Heart left ventricle (tissue), 16 donors: ENCODE measurements at places on chromosomes 11 and 22. TPM values are rescaled to one million over a fixed set of nuclear protein-coding genes. Genes with fewer than 3 reads are reported as not detected.
A peak's percentile ranks its signal among the peaks of the same experiment; 100 is the strongest.

MIAT gene
- polyA plus RNA-seq = 0.15 TPM

IGF2 gene
- 56.3 TPM for polyA plus RNA-seq

OR8D4 gene
- polyA plus RNA-seq = not detected

MMP13 gene
- polyA plus RNA-seq = not detected

SERPING1 gene
- 80.6 TPM for polyA plus RNA-seq

FGF4 gene
- polyA plus RNA-seq = not detected

SCARF2 gene
- polyA plus RNA-seq = 1.5 TPM

ARVCF gene
- polyA plus RNA-seq = 39.2 TPM

CHRM1 gene
- polyA plus RNA-seq = not detected

- peaks cover 4% of the 10 kb centered on the region for H3K27me3 ChIP-seq
- H3K4me3 ChIP-seq = no peak overlapping the region
- H3K27ac ChIP-seq = no peak overlapping the region
- H3K36me3 ChIP-seq = no peaks in the 10 kb centered on the region
- DNase-seq = no peak
Measured at GRCh38 chr22:18984564-18984963, 48.5 kb upstream of the PRODH start.

DNA sequence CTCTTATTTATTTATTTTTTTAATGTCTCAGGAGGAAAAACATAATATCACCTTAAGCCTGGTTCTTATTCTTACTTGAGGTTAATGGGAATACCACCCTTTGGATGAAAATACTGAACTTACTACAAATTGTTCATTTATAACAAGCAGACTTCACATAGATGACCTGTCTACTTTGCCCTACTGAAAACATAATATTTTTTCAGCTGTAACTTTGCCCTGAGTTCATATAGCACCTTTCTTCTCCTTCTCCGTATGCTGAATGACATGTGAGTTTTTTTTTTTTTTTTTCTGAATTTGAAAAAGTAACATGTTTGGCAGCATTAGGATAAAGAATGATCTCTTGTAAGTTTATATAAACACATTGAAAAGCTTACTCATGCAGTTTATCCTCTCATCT lies 186.8 kb downstream of the TMEM135 start:
- no peaks in the 10 kb centered on the region for H3K4me1 ChIP-seq
- DNase-seq = no peak
- no peak overlapping the region for H3K27ac ChIP-seq

GRCh38 chr22:43407591-43407990 lies 4.2 kb upstream of the MPPED1 start:
- H3K27ac ChIP-seq = no peak overlapping the region
- peaks cover 32% of the 10 kb centered on the region for H3K27me3 ChIP-seq
- H3K4me3 ChIP-seq = no peak overlapping the region
- H3K4me1 ChIP-seq = no peaks in the 10 kb centered on the region
- no peaks in the 10 kb centered on the region for H3K36me3 ChIP-seq

- peaks cover 16% of the 10 kb centered on the region for H3K4me1 ChIP-seq
- no peaks in the 10 kb centered on the region for H3K36me3 ChIP-seq
- peak overlapping the region; percentile 73 for H3K27ac ChIP-seq
- H3K27me3 ChIP-seq = no peaks in the 10 kb centered on the region
- H3K4me3 ChIP-seq = no peak overlapping the region
- no peak for DNase-seq
Measured at GRCh38 chr11:75306529-75306928, 44.9 kb downstream of the ARRB1 start.

DNA sequence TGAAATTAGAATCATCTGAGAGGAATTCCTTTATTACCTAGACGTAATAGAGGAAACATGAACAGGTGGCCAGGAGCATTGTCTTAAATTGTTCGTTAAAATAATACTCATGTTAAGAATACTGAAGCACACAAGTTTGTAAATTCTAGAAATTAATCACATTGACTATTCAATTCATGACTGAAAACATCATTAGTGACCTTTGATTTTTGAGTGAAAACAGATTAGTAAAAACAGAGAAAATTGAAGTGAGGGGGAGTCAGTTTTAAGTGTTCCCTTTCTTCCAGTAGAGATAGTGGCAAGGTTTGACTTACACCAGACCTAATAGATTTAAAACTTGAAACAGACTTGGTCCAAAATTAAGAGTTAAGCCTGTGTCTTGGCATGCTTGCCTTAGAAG lies 1.4 kb downstream of the ZFP91 start:
- peak overlapping the region; percentile 95 for H3K4me3 ChIP-seq
- peak overlapping the region; percentile 99 for H3K27ac ChIP-seq
- H3K4me1 ChIP-seq = peaks cover 33% of the 10 kb centered on the region
- H3K27me3 ChIP-seq = no peaks in the 10 kb centered on the region
- DNase-seq = no peak

- peaks cover 29% of the 10 kb centered on the region for H3K36me3 ChIP-seq
- no peak overlapping the region for H3K27ac ChIP-seq
- H3K4me3 ChIP-seq = no peak overlapping the region
- H3K27me3 ChIP-seq = no peaks in the 10 kb centered on the region
- DNase-seq = no peak
Measured at GRCh38 chr22:28795932-28796856, 4.2 kb downstream of the XBP1 start.

DNA sequence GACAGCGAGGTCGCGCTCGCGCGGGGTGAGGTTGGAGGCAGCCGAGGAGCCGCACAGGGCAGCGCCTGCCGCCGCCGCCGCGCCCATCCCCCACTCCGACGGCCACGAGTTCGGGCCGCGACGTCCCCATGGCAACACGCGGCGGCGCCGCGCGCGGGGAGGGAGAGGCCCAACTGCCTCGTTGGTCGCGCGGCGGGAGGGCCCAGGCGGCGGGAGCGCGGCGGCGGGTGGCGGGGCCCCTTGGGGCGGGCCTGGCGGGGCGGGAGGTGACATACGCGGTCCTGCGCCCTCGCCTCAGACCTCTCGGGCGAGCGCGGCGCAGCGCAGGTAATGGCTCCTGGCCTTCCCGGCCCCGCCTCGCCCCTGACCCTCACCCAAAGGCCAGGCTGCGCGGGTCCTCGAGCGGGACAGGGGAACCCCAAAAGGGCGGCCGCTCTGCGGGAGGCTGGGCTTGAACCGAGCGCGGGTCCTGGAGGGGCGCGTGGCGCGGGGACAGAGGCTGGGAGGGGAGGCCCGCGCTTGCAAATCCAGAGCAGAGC lies at the start of gene DEUP1:
DEUP1 (plus strand) TSS at position 297 of the 539 bp plus-strand sequence. CDS start 1,518 bp downstream, outside the sequence.
- H3K4me1 ChIP-seq = no peaks in the 10 kb centered on the region
- peaks cover 26% of the 10 kb centered on the region for H3K27me3 ChIP-seq
- H3K36me3 ChIP-seq = no peaks in the 10 kb centered on the region

GRCh38 chr11:79430280-79430679 lies 10.6 kb downstream of the TENM4 start:
- no peak overlapping the region for H3K27ac ChIP-seq
- no peaks in the 10 kb centered on the region for H3K36me3 ChIP-seq
- no peak for DNase-seq
- H3K27me3 ChIP-seq = peaks cover 22% of the 10 kb centered on the region
- no peak overlapping the region for H3K4me3 ChIP-seq
- H3K4me1 ChIP-seq = no peaks in the 10 kb centered on the region

DNA sequence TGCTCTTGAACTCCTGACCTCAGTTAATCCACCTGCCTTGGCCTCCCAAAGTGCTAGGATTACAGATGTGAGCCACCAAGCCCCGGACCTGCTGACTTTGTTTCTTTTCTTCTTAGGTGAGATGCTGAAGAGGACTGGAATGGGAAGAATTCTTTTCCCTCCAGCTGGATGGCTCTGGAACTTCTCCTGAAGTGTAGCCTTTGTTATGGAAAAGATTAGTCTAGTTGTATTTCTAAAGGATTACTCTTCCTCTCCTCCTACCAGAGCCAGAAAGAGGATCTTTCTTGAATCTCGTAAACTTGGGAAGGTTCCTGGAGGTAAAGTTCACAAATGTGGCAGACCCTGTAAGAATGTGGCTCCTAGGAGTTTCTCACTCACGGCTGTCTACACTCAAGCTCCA lies 95.4 kb upstream of the LARGE1 start:
- H3K27me3 ChIP-seq = no peaks in the 10 kb centered on the region
- no peaks in the 10 kb centered on the region for H3K36me3 ChIP-seq
- no peak for DNase-seq
- no peak overlapping the region for H3K27ac ChIP-seq
- H3K4me1 ChIP-seq = no peaks in the 10 kb centered on the region

DNA sequence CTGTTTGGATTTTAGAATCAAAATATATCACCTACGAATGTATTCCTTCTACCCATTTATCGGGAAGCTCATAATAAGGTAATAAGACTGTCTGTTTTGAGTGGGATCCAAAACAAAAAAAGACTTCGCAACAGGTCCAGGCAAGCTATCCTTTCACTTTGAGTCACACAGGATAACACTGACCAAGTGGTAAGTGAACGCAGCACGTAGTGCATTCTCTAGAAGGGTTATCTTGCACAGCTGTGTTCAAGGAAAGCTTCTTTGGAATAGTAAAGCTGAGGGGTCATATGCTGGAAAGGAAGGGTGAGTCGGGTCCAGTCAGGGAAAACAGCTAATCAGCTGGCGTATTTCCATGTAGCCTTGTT lies 22.3 kb upstream of the NRGN start:
- H3K4me1 ChIP-seq = peaks cover 21% of the 10 kb centered on the region
- DNase-seq = no peak
- peak overlapping the region; percentile 42 for H3K4me3 ChIP-seq
- H3K36me3 ChIP-seq = no peaks in the 10 kb centered on the region
- peak overlapping the region; percentile 56 for H3K27ac ChIP-seq

DNA sequence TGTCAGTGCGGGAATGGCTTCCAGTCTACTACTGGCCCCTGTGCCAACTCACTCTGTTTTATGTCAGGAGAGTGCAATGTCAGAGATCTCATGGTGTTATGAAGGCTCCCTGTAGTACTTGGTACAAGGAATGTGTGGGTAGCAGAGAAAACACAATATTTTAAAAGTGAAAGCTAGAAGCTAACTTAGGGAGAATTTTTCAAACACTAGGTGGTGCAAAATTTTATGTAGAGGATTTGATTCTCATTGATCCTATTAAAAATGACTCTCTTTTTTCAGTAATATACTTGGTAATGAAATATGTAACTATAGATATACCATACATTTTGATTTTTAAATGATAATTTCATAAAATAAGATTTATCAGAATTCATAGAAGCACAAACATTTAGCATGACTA lies 134.7 kb downstream of the JRKL start:
- no peaks in the 10 kb centered on the region for H3K4me1 ChIP-seq
- no peaks in the 10 kb centered on the region for H3K27me3 ChIP-seq

- H3K27me3 ChIP-seq = no peaks in the 10 kb centered on the region
- H3K27ac ChIP-seq = no peak overlapping the region
- peaks cover 9% of the 10 kb centered on the region for H3K4me1 ChIP-seq
Measured at GRCh38 chr11:78061088-78061920, 2.4 kb upstream of the THRSP start.

GRCh38 chr11:47410370-47411264 lies 2.2 kb downstream of the SLC39A13 start:
- H3K4me3 ChIP-seq = peak overlapping the region; percentile 81
- no peak for DNase-seq
- no peaks in the 10 kb centered on the region for H3K36me3 ChIP-seq
- peak overlapping the region; percentile 95 for H3K27ac ChIP-seq
- peaks cover 57% of the 10 kb centered on the region for H3K4me1 ChIP-seq
